ENCODE measurements at places on chromosomes 11 and 22.

- DNase-seq, result no peak
Observed at GRCh38 chr11:71189768-71190315, 62.5 kb downstream of the SHANK2 start.

- no peak for DNase-seq
Observed at GRCh38 chr11:128786507-128786906, 80.6 kb downstream of the KCNJ1 start.

- peak; percentile 48 for DNase-seq
Observed at GRCh38 chr22:22558972-22559603, at the start of gene PRAME. PRAME (minus strand) TSS chr22:22559265; CDS start chr22:22556832, 2,433 bp downstream.

- no peak for DNase-seq
Observed at GRCh38 chr11:104926771-104927611, 28.7 kb upstream of the CASP12 start.

- no peak for DNase-seq
Observed at GRCh38 chr11:87081358-87081757, 43.6 kb downstream of the TMEM135 start.

DNA sequence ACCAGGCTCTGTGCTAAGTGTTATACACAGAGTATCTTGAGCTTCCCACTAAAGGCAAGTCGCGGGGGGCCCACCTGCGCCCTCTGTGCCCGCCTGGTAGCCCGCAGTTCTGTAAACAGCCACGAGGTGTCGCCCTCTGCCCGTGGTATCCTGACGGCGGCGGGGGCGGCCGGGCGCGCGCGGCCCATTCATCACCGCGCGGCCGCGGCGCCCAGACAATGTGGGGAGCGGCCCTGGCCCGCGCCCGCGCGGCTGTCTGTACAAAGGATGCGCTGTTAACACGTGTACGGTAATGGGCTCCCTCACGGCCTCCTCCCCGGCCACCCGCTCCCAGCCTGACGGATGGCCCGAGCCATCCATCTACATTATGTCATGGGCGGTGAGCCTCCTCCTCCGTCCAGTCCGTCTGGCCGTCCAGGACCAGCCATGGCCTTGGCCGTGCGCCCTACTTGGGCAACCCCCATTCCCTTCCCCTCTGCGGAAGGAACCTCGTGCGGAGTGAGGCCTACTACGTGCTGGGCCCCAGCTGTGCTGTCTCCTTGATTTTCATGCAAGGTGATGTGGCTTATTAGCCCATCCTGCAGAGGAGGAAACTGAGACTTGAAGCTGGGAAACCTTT, 99.4 kb downstream of the MIAT start:
- DNase-seq, result no peak

GRCh38 chr11:109939166-109939810, 153.9 kb upstream of the ZC3H12C start:
- DNase-seq, result no peak

GRCh38 chr11:73414977-73415651, 38.9 kb downstream of the RELT start:
- DNase-seq, result no peak

DNA sequence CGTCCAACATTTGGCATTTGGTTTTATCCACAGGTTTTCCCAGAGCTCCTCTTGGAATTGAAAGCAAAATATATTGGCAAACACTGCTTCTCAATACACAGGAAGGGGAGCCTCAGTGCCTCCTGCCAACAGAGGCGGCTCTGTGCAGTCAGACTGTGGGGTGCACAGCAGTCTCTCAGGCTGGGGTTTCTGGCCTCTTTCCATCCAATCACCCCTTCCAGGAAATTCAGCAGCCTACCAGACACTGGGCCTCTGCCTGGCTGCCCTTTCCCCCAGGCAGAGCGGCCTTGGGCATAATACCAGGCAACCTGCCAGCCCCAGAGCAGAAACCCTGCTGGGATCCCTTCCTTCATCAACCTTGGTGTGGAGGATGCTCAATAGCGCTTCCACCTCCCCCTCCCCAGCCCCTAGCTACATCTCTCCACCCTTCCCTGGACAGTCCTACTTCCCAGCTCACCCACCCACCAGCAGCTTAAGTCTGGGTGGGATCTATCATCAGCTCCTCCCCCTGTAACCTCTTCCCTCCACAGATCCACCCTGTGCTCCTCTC, 17.8 kb upstream of the RAPSN start:
- DNase-seq, result no peak

- no peak for DNase-seq
Observed at GRCh38 chr22:22823131-22823810, 64.3 kb upstream of the IGLL5 start.

- DNase-seq, result no peak
Observed at GRCh38 chr11:12079726-12080556, 30.4 kb upstream of the MICAL2 start.

DNA sequence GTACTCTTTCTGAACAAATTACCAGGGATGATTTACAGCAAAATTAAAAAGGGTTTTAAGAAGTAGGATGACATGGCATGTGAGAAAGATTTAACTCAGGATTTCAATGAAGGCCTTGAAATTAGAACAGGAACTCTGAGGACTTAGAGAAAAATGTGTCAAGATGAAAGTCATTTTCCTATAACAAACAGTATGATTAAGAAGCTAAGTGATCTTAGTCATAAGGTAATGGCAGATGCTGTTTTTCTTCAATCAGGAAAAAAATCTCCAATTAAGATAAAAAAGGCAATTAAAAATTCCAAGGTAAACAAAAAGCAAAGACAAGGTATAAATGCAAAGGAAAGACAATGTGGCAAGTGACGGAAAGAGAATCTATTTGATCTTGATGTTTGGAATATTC, 73.5 kb downstream of the GAB2 start:
- DNase-seq, result no peak

DNA sequence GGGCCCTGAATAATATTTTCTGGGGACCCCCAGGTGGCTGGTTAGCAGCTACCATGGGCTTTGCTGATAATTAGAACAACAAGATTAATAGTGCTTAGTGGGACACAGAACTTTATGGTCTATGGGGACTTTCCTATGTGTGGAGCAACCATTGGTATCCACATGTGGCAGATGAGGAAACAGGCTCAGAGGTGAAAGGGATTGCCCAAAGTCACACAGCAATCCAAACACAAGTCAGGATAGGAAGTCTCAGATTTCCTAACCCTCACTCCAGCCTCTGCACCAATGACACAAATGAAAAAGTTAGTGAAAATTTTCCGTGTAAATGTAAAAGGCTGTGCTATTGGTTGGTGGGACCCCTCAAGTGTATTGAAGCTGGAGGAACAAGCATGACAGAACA, 15.3 kb upstream of the SLCO2B1 start:
- no peak for DNase-seq

GRCh38 chr22:19579880-19580279, 55.7 kb upstream of the CLDN5 start:
- DNase-seq, result no peak

- no peak for DNase-seq
Observed at GRCh38 chr11:69123593-69124545, 31.9 kb upstream of the SMIM38 start.

DNA sequence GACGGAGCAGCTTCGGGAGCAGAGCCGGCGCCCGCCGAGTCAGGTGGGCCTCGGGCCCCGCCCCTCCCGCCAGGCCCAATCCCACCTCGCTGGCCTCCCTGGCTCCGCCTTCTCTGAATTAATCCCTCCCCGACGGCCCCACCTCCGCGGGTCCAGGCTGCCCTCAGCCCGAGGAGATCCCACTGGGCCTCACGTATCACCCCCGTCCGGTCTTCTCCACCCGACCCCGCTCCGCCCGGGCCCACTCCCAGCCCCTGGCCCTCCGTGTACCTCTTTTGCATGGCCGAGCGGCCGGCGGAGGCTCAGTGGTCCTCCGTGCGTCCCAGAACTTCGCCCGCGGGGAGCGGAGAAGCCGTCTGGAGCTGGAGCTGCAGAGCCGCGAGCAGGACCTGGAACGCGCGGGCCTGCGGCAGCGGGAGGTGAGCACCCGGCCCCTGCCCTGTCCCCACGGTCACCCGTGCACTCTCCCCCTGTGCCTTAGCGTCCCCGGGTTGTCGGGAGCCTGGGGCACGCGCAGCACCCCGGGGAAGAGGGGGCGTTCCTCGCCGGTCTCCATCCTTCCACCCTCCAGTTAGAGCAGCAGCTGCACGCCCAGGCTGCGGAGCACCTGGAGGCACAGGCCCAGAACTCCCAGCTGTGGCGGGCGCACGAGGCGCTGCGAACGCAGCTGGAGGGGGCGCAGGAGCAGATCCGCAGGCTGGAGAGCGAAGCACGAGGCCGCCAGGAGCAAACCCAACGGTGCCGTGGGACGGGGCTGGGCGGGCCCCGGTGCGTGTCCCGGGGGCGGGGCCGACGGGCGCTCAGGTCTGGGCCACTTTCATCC, 2.2 kb upstream of the CD151 start:
- peak; percentile 33 for DNase-seq

- no peak for DNase-seq
Observed at GRCh38 chr11:115112754-115113153, 391.5 kb downstream of the CADM1 start.

DNA sequence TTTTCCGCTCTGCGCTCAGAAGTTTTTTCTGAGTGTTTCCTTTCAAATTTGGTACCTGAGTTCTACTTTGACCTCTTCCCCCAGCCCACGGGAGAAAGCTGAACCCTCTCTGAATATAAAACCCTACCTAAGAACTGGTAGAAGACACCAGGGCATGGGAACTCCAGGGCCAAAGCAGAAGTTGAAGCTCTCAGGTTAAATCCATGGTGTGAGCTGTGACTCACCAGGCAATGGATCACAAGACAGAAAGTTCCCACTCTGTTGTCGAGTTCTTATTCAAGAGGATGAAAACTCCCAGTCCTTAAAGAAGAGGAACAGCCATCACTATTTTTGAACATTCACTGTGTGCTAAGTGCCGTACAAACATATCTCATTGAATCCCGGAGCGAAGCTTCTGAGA, 8.9 kb downstream of the TMEM218 start:
- DNase-seq, result no peak

- no peak for DNase-seq
Observed at GRCh38 chr22:45814198-45814597, 142.6 kb downstream of the ATXN10 start.

DNA sequence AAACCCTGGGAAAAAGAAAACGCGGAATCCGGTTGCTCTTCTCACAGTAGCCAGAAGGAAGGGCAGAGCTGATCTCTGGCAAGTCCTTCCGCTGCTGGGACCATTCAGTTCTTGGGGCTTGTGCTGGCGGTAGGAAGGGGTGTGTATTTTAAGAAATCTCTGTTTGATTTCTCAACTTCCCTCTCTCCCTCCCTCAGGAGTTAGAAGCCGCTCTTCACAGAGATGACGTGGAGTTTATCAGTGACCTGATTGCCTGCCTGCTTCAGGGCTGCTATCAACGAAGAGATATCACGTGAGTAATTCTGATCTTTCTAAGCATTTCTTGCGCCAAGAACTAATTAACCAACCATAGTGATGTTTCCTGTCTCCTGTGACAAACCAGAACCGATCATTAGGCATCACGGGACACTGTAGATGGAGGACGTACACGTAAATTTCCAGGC, 85.9 kb upstream of the SLC25A18 start:
- DNase-seq, result no peak
